ENCODE measurements at places on chromosomes 5 and 9. TPM values are rescaled to one million over a fixed set of nuclear protein-coding genes. Genes with fewer than 3 reads are reported as not detected.
A peak's percentile ranks its signal among the peaks of the same experiment; 100 is the strongest.

- DNase-seq = no peak
These were observed 197.8 kb downstream of the FRMD3 start for GRCh38 chr9:83340451-83340850.

- peak; percentile 61 for DNase-seq
These were observed 15.1 kb upstream of the CSNK1G3 start for GRCh38 chr5:123496892-123497291.

Gene FAM221B
- polyA plus RNA-seq = 0.25 TPM

GRCh38 chr5:3163626-3164025, 412.1 kb upstream of the IRX2 start:
- no peak for DNase-seq

Gene IFNK
- polyA plus RNA-seq = not detected

Gene ADAMTS2
- polyA plus RNA-seq = 49.6 TPM

- no peak for DNase-seq
These were observed 294.0 kb downstream of the SEC61B start for GRCh38 chr9:99515895-99516656.

DNA sequence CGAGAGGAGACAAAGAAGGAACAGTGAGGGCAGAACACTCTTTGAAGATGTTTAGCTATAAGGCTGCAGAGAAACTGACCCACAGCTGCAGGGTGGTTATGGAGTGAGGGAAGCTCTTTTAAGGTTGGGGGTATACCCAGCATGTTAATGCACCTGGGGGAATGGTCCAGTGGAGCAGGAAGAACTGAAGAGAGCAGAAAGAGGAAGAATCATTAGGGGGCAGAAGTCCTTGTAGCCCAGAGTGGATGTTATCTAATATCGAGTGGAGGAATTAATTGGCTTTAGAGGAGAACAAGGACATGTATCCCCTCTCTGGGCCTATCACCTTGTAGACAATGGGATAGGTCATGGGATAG, 7.7 kb downstream of the IL4 start:
- DNase-seq = no peak

GRCh38 chr5:164336906-164337305, 831.5 kb downstream of the MAT2B start:
- no peak for DNase-seq

DNA sequence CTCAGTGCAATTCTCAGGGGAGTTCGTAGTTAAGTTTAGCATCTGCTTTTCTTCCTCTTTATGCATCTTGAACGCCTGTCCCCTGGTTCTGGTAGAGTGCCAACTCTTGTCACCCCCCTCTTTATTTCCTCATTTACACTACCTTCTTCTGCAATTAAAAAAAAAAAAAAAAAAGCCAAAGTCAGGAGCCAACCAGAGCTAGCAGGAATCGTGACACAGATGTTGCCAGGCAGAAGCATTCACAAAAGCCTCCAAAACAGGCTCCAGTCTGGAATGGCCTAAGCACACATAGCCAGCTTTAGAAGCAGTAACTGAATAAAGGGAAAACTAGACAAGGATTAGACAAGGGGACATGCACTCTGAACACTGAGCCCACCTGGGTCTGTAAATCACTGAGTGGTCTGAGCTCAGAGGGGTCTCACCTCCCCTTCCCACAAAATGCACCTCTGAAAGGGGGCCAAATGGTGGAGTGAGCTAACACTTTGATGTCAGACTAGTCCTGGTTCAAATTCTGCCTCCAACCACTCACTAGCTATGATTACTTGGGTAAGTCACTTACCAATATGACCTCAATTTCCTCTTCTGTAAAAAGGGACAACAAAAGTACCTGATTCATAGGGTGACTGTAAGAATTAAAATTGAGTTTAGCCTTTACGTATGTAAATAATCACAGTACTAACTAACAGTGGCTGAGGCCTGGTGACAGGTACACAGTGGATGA, 2.0 kb downstream of the CD74 start:
- DNase-seq = peak; percentile 66

- DNase-seq = no peak
These were observed 234.1 kb downstream of the ADAMTS6 start for GRCh38 chr5:65247594-65247993.

GRCh38 chr5:9850456-9850855, 220.3 kb upstream of the TAS2R1 start:
- no peak for DNase-seq

Gene CHSY3
- 6.3 TPM for polyA plus RNA-seq

Gene FBXW2
- 38.9 TPM for polyA plus RNA-seq

DNA sequence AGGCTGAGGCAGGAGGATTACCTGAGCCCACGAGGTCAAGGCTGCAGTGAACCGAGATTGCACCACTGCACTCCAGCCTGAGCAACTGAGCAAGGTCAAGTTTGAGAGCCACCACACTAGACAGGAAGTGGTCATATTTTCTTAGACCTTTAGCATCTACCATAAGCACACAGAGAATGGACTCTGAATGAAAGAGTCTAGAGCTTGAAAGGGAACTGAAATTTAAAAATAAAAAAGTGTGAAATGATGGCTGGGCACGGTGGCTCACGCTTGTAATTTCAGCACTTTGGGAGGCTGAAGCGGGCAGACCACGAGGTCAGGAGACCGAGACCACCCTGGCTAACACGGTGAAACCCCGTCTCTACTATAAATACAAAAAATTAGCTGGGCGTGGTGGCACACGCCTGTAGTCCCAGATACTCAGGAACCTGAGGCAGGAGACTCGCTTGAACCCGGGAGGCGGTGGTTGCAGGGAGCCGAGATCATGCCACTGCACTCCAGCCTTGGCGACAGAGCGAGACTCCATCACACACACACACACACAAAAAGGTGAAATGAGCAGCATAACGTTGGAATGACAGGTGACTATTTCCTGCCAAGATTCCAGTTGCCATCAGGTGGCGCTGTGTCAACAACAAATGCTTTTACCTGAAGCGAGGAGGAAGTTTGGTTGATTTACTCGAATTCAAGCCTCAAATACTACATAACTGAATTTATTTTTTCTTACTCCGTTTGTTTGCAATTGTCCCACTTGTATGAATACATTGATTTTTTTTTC, 21.3 kb upstream of the AK3 start:
- peak; percentile 64 for DNase-seq

Gene HSPA4
- polyA plus RNA-seq = 82.6 TPM

GRCh38 chr9:87372356-87372851, 125.3 kb upstream of the DAPK1 start:
- DNase-seq = no peak

DNA sequence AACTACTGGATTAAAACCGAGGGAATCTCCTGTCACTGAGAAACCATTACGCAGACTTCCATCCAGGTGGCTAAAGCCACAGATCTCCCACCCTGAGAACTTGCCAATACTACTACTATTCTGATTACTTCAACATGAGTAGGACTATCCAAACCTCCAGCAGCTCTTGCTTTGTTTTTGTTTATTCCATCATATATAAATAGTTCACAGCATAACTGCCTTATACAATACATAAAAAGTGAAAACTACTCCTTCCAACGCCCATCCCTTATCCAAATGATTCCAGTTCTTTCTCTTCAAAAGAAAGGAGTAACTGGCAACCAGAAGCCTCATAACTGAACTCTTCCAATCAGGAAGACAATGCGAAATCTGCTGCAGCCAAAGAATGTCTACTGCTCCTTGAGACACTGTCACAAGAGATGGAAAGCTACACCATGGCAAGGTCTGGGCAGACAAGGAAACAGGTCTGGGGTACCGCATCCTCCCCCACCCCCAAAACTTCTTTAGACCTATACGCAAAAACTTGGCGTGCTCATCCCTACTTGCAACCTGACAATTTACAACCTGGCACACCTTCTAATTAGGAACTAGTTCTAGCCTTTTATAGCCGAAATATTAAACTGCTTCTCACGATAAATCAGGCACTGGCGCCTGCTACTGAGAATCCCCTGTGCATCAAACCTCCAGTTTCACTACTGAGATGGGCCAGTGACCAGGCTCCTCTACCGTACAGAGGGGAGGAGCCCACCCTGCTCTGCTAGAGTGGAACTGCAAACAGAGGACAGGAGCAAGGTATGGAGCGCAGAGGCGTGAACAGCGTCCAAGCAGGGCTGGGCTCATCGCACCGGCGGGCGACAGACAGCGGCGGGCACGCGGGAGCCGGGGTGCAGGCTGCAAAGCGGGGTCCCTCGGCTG, 986 bp downstream of the PLPP1 start:
- peak; percentile 89 for DNase-seq

GRCh38 chr5:17042041-17042440, 106.0 kb upstream of the MYO10 start:
- no peak for DNase-seq

- DNase-seq = no peak
These were observed 146.8 kb downstream of the PAPPA start for GRCh38 chr9:116300360-116300870.

DNA sequence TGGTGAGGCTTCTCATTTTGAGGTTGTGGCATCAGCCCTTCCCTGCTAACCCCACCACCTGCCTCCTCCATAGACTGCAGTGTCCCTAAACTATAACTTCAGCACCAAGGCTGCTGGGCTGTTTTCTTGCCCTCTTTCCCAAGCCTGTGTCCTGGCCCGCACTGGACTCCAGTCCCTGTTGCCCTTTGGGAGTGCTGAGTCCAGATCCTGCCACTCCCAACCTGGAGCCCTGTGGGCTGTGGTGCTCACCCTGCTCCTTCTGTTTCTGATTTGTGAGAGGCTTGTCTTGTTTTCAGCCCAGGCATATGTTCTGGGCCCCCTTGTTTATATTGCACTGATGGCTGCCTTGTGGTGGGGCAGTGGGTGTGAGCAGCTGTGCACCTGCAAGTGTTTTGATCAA, 39.7 kb upstream of the RNU6ATAC start:
- DNase-seq = no peak

DNA sequence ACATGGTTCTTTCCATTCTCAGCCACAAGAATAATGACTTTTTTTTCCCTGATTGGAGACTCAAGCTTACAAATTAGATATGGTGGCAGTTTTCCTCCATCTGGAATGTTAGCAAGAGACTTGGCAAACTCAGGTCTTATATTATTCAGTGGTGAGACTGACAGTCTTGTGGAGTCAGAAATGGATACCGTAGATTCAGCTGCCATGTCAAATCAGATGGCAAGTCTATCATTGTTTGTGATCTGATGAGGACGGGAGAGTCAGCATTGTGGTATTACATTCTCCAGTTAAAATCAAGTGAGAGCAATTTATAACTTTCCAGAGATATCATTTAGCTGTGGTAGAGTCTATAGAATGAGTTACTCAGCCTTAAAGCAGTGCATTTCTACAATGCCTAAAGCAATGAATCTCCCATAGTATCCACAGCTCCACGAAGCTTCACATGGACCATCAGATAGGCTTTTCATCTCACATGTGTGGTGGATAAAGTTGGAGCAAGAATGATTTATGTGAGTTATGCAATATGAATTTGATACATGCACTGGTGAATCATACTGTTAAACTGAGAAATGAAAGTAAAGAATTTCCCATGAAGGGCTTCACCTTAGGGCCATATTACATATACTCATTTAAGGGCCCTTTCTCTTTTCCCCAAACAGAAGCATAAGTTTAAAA, 430.6 kb downstream of the ZNF608 start:
- DNase-seq = no peak

Gene CEL
- polyA plus RNA-seq = 1.4 TPM

Gene WHRN
- 3.4 TPM for polyA plus RNA-seq

Gene GDNF
- polyA plus RNA-seq = 1.8 TPM

DNA sequence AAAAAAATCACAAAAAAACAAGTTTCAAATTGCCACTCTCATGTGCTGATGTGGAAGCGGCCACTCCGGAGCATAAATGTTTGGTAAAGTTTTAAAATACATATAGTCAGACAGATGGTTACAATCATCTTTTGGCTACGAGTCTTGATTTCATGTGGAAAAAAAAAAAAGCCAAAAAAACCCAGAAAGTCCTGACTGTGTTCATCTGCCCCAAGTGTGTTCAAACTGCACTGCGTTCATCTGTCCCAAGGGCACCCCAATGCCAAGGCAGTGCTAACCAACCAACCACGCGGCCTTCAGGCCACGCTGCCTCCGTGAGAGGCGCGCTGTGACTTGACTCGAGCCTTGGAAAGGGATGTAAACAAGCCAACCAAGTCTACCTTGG, 127.1 kb downstream of the MYO10 start:
- peak; percentile 87 for DNase-seq

- no peak for DNase-seq
These were observed 2.3 kb downstream of the CLTA start for GRCh38 chr9:36193023-36193422.

DNA sequence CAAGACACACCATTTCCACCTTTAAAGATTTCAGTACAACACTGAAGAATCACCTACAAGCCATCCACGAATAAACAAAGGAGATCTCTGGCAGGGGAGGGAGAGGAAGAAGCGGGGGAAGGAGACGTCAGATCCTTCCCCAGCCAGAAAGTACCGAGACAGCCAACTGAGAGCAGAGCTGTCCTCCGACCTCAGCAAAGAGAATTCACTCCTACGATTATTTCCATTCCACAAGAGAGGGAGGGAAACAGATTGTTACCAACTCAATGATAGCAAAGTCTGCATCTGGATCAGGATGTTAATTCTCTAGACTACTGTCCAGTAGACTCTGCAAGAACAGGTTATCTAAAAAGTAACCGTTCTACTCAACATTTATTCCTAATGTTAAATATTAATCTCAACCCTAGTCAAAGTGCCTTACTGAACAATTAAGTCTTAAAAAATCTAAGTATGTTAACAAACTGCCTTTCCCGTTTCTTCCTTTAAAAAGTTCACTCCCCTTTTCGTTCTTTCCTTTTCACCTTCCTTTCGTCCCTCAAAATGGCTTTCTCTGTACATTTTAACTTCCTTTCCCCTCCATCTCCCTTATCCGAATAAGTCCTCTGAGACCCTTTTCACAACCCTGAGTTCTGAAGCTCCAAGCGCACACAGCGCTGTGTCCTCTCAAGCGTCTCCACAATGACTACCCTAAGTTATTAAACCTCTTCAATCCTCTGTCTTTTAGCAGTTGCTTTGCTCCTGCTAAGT, 1.4 kb downstream of the CHD1 start:
- DNase-seq = peak; percentile 79

DNA sequence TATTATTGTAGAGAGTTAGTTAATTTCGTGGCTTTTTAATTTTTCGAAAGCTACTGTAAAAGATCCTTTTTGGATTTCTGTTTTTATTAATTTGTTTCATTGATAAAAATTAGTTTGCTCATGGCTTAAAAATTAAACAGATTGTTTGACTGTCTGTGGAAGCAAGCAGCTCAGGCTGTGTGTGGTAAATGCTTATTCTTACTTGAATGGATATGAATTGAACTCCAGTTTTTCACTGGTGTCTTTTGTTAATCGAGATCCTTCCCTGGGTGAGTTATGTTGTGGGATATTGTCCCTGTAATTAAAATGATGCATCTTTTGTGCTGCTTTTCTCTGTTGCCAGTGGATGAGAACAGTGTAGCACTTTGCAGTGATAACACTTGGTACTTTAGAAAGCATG, 75.3 kb downstream of the PIK3R1 start:
- no peak for DNase-seq

- DNase-seq = peak; percentile 48
These were observed 156.1 kb downstream of the SNX18 start for GRCh38 chr5:54673523-54674225.

Gene TXN
- 75.7 TPM for polyA plus RNA-seq

DNA sequence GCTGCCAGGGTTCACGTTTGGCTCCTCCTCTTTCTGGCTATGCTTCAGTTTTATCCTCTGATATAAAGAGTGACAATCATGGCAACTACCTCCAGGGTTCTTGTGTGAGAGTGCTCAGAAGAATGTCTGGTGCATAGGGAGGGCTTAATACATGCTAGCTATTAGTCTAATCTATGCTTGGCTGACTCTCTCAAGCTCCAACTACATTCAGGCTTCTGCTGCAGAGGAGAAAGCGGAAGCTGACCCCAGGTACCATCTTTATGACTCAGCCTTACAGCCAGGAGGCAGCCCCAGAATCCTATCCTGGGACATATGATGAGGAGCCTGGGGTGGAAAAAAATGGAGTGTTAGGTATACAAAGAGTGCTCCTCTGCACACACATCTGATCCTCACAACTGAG, 32.1 kb upstream of the RASGRF2 start:
- DNase-seq = no peak

Gene IL9
- polyA plus RNA-seq = not detected

All from muscle of back (tissue), 13 donors.